AG04450 (cell line): ENCODE measurements at places on chromosomes 12 and 14.

DNA sequence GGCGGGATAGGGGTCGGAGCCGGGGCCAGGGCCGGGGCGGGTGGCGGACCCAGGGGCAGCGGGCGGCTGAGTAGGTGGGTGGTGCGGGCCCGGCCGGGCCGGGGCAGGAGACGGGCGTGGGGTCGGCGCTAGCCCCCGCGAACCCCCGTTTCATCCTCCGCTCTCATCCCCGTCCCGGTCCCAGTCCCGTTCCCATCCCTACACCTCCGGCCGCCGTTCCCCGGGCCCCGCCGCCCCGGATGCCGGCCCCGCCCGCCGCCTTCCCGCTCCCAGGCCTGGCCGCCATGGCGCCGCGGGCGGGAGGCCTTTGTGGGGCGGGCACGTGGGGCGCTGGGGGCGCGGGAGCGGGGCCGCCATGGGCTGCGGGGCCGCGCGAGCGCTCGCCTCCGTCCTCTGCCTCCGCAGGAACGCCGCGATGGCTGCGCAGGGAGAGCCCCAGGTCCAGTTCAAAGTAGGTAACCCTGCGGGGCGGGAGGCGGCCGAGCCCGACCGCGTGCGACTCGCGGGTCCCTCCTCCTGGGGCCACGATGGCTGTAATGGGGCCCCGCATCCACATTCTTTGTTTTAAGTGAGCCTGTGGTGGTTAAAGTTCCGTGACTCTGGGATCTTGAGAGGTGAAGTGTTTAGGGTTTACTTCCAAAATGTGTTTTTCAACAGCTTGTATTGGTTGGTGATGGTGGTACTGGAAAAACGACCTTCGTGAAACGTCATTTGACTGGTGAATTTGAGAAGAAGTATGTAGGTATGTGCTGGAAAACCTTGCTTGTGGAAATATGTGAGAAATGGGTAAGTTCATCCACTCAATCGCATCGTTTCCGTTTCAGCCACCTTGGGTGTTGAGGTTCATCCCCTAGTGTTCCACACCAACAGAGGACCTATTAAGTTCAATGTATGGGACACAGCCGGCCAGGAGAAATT, 572 bp downstream of the RAN start:
- DNase-seq, result no peak

- DNase-seq, result no peak
These were observed 16.7 kb downstream of the PNP start for GRCh38 chr14:20485900-20486299.

GRCh38 chr12:115313929-115314328, 630.0 kb upstream of the TBX3 start:
- DNase-seq, result peak; percentile 72

GRCh38 chr12:104698871-104699270, 242.1 kb downstream of the CHST11 start:
- DNase-seq, result no peak

GRCh38 chr12:52952076-52952801, 3.3 kb downstream of the KRT18 start:
- DNase-seq, result no peak

DNA sequence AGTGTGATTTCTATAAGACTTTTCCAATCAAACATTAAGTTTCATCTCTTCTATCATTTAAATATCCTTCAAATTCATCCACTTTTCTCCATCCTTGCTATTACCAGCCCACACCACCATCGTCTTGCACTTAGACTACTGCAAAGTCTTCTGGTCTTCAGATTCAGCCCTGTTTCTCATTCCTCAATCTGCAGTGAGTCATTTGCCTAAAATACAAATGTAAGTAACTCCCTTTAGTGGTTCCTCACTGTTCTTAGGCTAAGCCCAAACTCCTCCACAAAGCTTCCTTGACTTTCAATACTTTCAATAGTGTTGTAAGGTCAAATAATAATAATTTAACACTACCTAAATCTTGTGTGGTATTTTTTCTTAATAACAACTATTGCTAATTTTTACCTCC, 83.3 kb downstream of the PLEKHG7 start:
- no peak for DNase-seq

DNA sequence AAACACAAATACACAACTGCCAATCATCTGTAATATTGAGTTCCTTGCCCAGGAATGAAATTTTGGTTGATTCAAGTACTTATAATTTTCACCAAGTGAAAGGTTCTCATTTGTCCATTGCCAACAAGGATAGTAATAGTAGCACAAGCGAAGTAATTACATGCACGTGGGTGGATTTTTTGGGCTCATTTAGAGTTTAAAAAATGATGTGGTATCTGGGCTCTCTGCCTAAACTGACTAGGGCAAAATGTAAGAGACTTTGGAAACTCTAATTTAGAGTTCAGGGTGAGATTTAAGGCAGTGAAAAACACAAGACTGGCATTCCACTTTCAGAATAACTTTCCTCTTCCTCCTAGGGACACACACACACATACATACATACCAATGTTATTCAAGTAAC, 111.7 kb downstream of the MYRFL start:
- DNase-seq, result no peak
